ENCODE measurements at places on chromosomes 2 and 18. TPM values are rescaled to one million over a fixed set of nuclear protein-coding genes. Genes with fewer than 3 reads are reported as not detected.

GRCh38 chr2:160674146-160674750, 180.6 kb upstream of the RBMS1 start:
- H3K27me3 ChIP-seq = peaks cover 5% of the 10 kb centered on the region
- H3K4me1 ChIP-seq = no peaks in the 10 kb centered on the region
- H3K4me3 ChIP-seq = no peak overlapping the region
- no peaks in the 10 kb centered on the region for H3K36me3 ChIP-seq
- H3K27ac ChIP-seq = no peak overlapping the region

DNA sequence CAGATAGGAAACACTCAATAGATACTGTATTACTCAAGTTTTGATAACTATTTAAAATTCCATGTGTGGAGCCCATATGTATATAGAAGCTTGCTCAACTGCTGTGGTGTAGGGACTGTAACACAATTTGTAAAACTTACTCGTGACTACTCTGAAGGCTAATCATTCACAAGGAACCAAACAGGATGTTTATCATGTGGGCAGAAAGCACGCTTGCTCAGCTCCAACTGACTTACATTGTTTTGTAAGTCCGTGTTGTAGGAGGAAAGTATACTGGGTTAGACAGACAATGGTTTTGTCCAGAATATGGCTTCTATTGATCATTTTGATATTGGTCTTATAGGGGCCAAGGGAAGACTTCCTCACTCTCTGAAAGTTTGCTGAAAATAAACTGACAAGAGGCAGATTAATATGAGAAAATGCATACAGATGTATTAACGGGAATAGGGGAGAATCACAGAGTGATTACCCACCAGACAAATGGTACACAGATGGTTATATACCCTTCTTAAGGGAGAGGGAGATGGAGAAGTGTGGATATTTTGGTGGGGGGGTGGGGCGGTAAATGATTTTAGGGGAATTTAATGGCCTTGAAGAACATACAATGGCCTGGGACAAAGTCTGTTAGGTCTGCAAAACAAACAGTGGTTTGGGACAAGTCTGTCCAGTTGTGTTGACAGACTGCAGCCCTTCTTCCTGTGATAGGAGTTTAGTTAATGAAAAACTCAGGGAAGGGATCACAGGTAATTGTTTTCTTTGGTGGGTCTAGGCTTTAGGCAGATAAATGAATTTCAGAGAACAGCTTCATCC, 259.3 kb upstream of the SP5 start:
- DNase-seq = no peak
- no peak overlapping the region for H3K4me3 ChIP-seq

The CD8B gene
- total RNA-seq = not detected

DNA sequence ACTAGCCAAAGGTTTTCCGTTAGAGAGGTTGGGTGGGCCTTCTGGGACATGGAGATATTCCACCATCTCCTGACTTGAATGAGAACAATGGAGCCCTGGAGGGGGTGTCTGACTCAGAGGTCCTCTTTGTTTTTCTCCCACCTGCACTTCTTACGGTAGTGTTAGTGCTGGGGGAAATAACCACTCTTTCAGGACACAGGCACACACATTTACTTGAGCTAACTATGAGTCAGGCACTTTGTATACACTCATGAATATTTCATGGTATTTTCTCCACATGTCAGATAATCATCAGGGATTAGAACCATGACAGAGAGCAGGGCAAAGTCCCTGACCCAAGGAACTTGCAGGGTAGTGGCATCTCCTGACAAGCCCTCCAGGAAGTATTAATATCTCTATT, 439.1 kb downstream of the TSN start:
- H3K4me1 ChIP-seq = no peaks in the 10 kb centered on the region
- H3K27me3 ChIP-seq = no peaks in the 10 kb centered on the region
- no peak for DNase-seq
- no peaks in the 10 kb centered on the region for H3K36me3 ChIP-seq
- no peak overlapping the region for H3K27ac ChIP-seq

- H3K27me3 ChIP-seq = no peaks in the 10 kb centered on the region
- H3K4me1 ChIP-seq = no peaks in the 10 kb centered on the region
- no peaks in the 10 kb centered on the region for H3K36me3 ChIP-seq
- H3K27ac ChIP-seq = no peak overlapping the region
Measured at GRCh38 chr2:220377482-220378155, 750.2 kb downstream of the SLC4A3 start.

The WNT10A gene
- 0.28 TPM for total RNA-seq

The CLEC4F gene
- not detected for total RNA-seq

GRCh38 chr2:141508086-141508752, 622.6 kb downstream of the LRP1B start:
- H3K27ac ChIP-seq = no peak overlapping the region
- H3K4me1 ChIP-seq = no peaks in the 10 kb centered on the region
- no peak overlapping the region for H3K4me3 ChIP-seq
- H3K27me3 ChIP-seq = no peaks in the 10 kb centered on the region
- no peak for DNase-seq
- H3K36me3 ChIP-seq = no peaks in the 10 kb centered on the region

The SLC25A52 gene
- not detected for total RNA-seq

The ATP6V1B1 gene
- total RNA-seq = not detected

GRCh38 chr18:3554091-3554601, 104.2 kb downstream of the TGIF1 start:
- H3K4me1 ChIP-seq = no peaks in the 10 kb centered on the region
- H3K36me3 ChIP-seq = no peaks in the 10 kb centered on the region
- no peak overlapping the region for H3K4me3 ChIP-seq
- H3K27ac ChIP-seq = no peak overlapping the region

Measured in activated CD4-positive, alpha-beta T cell treated with anti-CD3 and anti-CD28 coated beads, Interleukin-2, amount 10 ng/mL, durations not matched to agents 24 days and 14 days (primary cell).